Progenitor cell of endocrine pancreas (in vitro differentiated cells): ENCODE measurements at places on chromosomes 5 and 9. TPM values are rescaled to one million over a fixed set of nuclear protein-coding genes. Genes with fewer than 3 reads are reported as not detected.

GRCh38 chr9:97853844-97854695 is 1.0 kb downstream of the FOXE1 start:
- peak overlapping the region; percentile 37 for H3K27ac ChIP-seq
- peaks cover 5% of the 10 kb centered on the region for H3K4me1 ChIP-seq
- peak overlapping the region; percentile 69 for H3K4me3 ChIP-seq
- peaks cover 86% of the 10 kb centered on the region for H3K27me3 ChIP-seq
- no peak for DNase-seq
- no peaks in the 10 kb centered on the region for H3K36me3 ChIP-seq

- no peak overlapping the region for H3K27ac ChIP-seq
- H3K4me1 ChIP-seq = peaks cover 8% of the 10 kb centered on the region
- H3K4me3 ChIP-seq = no peak overlapping the region
- DNase-seq = no peak
These were observed 329.0 kb downstream of the PARP8 start for GRCh38 chr5:50995285-50995942.

- H3K4me1 ChIP-seq = no peaks in the 10 kb centered on the region
- H3K27ac ChIP-seq = no peak overlapping the region
- H3K27me3 ChIP-seq = no peaks in the 10 kb centered on the region
- H3K4me3 ChIP-seq = no peak overlapping the region
- H3K36me3 ChIP-seq = peaks cover 2% of the 10 kb centered on the region
- DNase-seq = no peak
These were observed 47.1 kb upstream of the POU4F3 start for GRCh38 chr5:146291421-146292074.

- no peak for DNase-seq
- H3K27ac ChIP-seq = no peak overlapping the region
- no peak overlapping the region for H3K4me3 ChIP-seq
- no peaks in the 10 kb centered on the region for H3K27me3 ChIP-seq
These were observed 41.6 kb downstream of the CDK5RAP2 start for GRCh38 chr9:120538339-120538738.

GRCh38 chr5:14142202-14142826 is 828 bp upstream of the TRIO start:
- H3K4me1 ChIP-seq = peaks cover 26% of the 10 kb centered on the region
- H3K36me3 ChIP-seq = no peaks in the 10 kb centered on the region
- no peak for DNase-seq
- peak overlapping the region; percentile 81 for H3K4me3 ChIP-seq

DNA sequence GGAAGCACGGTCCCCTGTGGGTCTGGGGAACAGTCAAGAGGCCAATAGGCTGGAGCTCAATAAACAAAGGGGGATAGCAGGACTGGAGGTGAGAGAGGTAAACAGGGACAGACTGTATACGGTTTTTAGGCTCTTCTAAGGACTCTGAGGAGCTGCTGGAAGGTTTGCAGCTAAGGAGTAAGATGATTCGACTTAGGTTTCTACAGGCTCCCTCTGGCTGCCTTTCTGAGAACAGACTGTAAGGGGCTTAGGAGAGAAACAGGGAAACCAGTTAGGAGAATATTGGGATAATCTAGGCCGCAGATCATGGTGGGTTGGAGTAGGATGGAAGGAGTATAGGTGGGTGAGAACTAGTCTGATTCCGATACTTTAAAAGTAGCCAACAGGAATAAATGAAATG is 10.4 kb downstream of the CDK5RAP2 start:
- no peaks in the 10 kb centered on the region for H3K27me3 ChIP-seq
- no peak overlapping the region for H3K27ac ChIP-seq
- H3K4me3 ChIP-seq = no peak overlapping the region
- peaks cover 9% of the 10 kb centered on the region for H3K4me1 ChIP-seq

- no peaks in the 10 kb centered on the region for H3K36me3 ChIP-seq
- H3K4me1 ChIP-seq = no peaks in the 10 kb centered on the region
- DNase-seq = no peak
- H3K27me3 ChIP-seq = no peaks in the 10 kb centered on the region
- H3K4me3 ChIP-seq = no peak overlapping the region
These were observed 188.2 kb upstream of the SLC27A6 start for GRCh38 chr5:128777052-128777451.

DNA sequence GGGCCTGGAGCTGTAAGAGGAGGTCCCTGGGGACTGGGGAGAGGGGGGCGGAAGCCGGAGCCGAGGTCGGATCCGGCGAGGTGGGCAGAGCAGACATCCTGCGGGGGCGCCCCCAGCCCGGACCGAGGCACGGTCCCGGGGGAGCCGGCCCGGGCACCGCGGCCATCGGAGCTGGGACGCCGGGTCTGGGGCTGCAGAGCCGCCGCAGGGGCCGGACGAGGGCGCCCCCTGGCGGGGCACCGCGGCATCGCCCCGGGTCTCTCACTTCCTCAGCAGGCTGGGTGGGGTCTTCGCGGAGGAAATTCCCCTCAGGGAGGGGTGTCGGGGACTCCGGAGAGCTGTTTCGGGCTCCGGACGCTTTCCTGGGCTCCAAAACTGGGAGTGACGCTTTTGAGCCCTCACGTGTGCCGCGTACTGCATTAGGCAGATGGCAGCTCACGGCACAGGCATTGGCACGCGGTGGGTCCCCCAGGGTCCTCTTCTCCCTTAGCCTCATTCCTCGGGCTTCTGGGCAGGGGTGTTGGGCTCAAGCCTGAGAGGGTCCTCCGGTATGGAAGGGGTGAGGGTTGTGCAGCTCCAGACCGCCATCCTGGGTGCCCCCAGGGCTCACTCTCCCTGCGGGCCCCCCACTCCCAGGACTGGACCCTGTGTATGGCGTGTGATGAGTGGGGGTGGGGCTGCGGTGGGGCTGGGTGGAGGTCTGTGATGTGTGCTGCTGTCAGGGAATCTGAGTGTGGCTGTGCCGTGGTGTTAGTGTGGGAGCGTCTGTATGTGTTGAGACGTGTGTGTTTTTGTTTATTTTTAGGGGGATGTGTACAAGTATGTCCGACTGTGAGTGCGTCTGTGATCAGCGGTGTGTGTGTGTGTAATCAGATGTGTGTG is 29.6 kb downstream of the LHX2 start:
- H3K27ac ChIP-seq = no peak overlapping the region
- H3K27me3 ChIP-seq = peaks cover 88% of the 10 kb centered on the region
- H3K36me3 ChIP-seq = no peaks in the 10 kb centered on the region
- H3K4me1 ChIP-seq = peaks cover 2% of the 10 kb centered on the region
- DNase-seq = peak; percentile 58
- H3K4me3 ChIP-seq = no peak overlapping the region

The SPEF2 gene
- 15.6 and 16.0 TPM in 2 replicates for total RNA-seq

The HSPB3 gene
- total RNA-seq = not detected in 2 replicates

The ZDHHC11B gene
- total RNA-seq = 8.6 and 8.7 TPM in 2 replicates
